Posterior cingulate gyrus (tissue), 11 donors: ENCODE measurements at places on chromosomes 3 and 15.

DNA sequence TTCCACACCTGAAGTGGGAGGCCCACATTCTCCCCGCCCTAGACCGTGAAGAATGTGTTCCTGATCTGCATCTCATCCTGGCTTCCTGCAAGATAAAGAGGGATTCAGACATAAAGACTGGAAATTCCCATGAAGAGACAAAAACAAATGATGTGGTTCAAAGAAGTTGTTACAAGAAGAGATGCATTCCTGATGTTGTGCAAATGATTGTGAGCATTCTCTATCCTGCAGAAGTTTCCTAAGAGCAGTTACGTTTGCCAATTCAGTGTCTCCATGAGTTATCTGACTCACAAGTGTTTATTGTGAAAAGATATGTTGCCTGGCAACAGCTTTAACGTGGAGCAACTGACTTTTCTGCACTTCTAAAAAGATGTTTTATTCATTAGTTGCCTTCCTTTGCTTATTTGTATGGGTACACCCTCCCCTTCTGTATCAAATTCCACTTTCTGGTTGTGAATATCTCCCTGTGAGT, 107.8 kb downstream of the ZIC4 start:
- no peak for DNase-seq

- DNase-seq, result no peak
Observed at GRCh38 chr3:49174397-49174985, 3.1 kb downstream of the KLHDC8B start.

- no peak for DNase-seq
Observed at GRCh38 chr15:80607287-80607980, 87.7 kb upstream of the ABHD17C start.

DNA sequence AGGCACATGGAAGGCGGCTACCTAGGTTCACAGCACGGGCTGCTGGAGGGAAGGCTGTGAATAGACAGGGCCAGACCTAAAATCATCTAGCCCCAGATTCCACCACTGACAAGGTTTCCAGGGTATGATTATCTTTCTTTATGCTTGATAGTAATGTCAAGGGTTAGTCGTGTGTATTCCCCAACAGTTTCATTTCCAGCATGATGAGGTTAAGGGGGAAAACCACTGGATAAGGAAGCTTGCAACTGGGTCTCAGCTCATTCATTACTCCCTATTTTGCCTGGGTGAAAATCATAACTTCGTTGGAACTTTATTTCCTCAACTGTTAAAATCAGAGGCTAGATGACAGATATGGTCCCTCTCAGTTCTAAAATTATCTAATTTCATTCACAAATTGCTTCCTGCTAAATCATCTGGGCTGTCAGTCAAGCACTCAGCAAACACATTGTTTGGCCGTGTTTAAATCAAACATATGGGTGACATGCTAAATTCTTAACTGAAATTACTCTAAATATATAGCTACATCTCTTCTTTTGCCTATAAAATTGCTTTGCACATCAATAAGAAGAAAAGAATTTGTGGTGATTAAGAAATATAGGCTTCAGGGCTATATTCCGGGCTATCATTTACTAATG, 111.7 kb downstream of the CYP19A1 start:
- no peak for DNase-seq

- no peak for DNase-seq
Observed at GRCh38 chr3:120683213-120683612, 1.2 kb upstream of the HGD start.

- no peak for DNase-seq
Observed at GRCh38 chr15:90439946-90440345, 51.9 kb downstream of the IQGAP1 start.
